Ascending aorta (tissue), 2 donors: ENCODE measurements at places on chromosomes 12 and 14. TPM values are rescaled to one million over a fixed set of nuclear protein-coding genes. Genes with fewer than 3 reads are reported as not detected.

Gene PAX9
- total RNA-seq = not detected

Gene TAS2R30
- 3.6 TPM for total RNA-seq

Gene PLEK2
- 0.53 TPM for total RNA-seq

- DNase-seq = no peak
- no peaks in the 10 kb centered on the region for H3K4me1 ChIP-seq
- H3K27ac ChIP-seq = no peak overlapping the region
- no peaks in the 10 kb centered on the region for H3K27me3 ChIP-seq
- no peaks in the 10 kb centered on the region for H3K36me3 ChIP-seq
- no peak overlapping the region for H3K4me3 ChIP-seq
These were observed 14.8 kb downstream of the DGLUCY start for GRCh38 chr14:91128699-91129098.

- H3K27me3 ChIP-seq = no peaks in the 10 kb centered on the region
- peaks cover 48% of the 10 kb centered on the region for H3K4me1 ChIP-seq
- H3K36me3 ChIP-seq = no peaks in the 10 kb centered on the region
- DNase-seq = no peak
- no peak overlapping the region for H3K4me3 ChIP-seq
These were observed 5.5 kb upstream of the SLC7A7 start for GRCh38 chr14:22820731-22821130.

- peaks cover 23% of the 10 kb centered on the region for H3K4me1 ChIP-seq
- no peak for DNase-seq
- no peaks in the 10 kb centered on the region for H3K27me3 ChIP-seq
- H3K36me3 ChIP-seq = no peaks in the 10 kb centered on the region
- no peak overlapping the region for H3K4me3 ChIP-seq
These were observed 60.8 kb upstream of the REP15 start for GRCh38 chr12:27635349-27635972.

DNA sequence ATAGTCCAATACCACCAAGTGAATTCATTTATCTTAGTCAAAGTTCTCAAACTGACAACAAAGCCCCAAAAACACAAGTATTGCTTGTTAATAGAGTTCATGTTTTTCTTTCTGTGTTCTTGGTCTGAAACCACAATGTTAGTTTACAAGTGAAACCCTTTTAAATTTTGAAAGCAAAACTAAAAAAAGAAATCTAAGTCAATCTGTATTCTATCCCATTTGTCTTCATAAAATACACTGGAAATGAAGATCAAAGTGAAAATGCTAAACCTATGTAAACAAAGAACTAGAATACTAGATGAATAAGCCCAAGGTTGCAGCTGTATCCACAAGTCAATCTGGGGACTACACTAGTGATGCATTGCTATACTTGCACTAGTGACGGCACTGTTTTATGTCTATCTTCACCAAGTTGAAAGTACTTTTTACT lies 10.4 kb downstream of the MAP4K5 start:
- no peaks in the 10 kb centered on the region for H3K36me3 ChIP-seq
- H3K27me3 ChIP-seq = no peaks in the 10 kb centered on the region
- no peak for DNase-seq
- peak overlapping the region; percentile 37 for H3K27ac ChIP-seq
- H3K4me1 ChIP-seq = peaks cover 9% of the 10 kb centered on the region

DNA sequence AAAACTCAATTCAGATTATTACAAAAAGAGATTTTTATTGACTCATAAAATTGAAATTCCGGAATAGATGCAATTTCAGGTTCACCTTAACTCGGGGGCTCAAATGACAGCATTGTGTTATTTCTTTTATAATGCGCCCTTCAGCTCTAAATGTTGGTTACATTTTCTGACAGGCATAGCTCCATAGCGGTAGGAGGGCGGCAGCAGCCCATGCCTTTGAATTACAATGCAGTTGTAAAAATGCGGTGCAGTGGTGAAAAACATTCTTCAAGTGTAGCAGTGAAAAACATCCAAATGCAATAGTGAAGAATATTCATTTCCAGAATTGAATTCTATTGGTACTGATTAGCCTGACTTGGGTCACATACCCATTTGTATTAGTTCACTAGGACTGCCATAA lies 215.3 kb upstream of the PKP2 start:
- H3K27ac ChIP-seq = no peak overlapping the region
- DNase-seq = no peak
- H3K4me1 ChIP-seq = no peaks in the 10 kb centered on the region
- no peaks in the 10 kb centered on the region for H3K27me3 ChIP-seq
- no peak overlapping the region for H3K4me3 ChIP-seq
- H3K36me3 ChIP-seq = no peaks in the 10 kb centered on the region
